ENCODE measurements at places on chromosomes 11 and 22.

- DNase-seq: no peak
Observed at GRCh38 chr11:76615950-76616349, 54.6 kb downstream of the LRRC32 start.

DNA sequence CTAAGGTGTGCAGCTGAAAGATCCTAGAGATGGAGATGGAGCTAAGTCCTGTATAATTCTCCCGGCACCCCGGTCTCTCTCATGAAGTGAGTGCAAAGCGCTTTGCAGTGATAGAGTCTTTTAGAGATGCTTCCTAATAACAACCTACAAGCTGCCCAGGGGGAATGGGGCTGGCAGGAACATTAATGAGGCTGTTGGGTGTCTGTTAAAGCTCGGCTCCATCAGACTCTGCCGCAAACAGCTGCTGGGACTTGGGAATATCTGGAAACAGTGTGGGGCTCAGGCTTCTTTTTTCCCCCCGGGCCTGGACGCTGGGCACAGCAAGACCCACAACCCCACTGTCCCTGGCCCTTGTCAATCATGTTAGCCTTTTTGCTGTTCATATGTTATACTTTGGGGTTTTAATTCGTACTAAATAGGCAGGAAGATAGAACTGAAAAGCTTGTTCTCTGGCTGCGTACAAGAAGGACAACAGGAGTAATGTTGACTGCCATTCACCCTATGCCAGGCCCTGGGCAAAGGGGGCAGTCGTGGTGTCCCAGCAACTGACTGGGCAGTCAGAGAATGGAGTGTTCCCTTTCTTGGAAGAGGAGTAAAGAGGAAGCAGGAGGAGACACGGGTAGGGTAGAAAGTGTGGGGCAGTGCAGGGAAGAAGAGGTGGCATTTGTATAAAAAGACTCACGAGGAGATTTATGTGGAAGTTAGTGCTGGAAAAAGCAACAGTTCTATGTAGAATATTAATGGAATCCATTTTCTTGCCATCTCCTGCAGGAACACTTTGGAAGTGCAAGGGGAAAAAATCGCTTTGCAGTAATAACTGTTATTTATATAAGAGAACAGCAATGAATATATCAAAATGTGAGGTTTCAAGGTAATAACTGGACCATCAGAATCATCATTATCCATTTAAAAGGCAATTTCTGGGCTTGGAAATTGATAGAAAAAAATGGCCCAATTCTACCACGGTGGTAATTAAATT is 232.8 kb downstream of the GRIK4 start:
- DNase-seq: no peak

GRCh38 chr11:75615751-75616150 is 53.1 kb downstream of the MAP6 start:
- DNase-seq: no peak

GRCh38 chr11:102555091-102555490 is 24.5 kb upstream of the MMP7 start:
- DNase-seq: no peak

GRCh38 chr11:40376331-40376730 is 1083.1 kb downstream of the LRRC4C start:
- DNase-seq: no peak

- DNase-seq: peak; percentile 52
Observed at GRCh38 chr22:39176143-39176713, 23.7 kb upstream of the CBX7 start.

- DNase-seq: no peak
Observed at GRCh38 chr11:128625326-128625725, 38.0 kb upstream of the ETS1 start.

DNA sequence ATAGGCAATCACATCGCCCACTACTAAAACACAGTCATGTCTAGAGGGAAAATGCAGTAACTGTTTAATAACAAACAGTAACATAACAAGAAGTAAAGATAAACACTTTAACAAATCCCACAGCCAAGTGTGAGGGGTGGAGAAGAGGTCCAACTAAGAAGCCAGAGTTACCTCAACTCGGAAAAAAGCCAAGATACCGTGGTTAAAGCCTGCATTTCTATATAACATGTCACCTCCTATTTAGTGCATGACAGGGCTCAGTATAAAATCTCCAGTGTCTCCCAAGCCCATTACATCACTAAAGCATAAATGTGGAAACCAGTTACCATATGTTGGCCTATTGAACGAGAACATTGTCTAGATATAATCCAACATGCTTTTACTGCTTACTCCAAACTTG is 281.7 kb downstream of the LRRC4C start:
- DNase-seq: no peak

GRCh38 chr22:41782316-41782715 is 18.2 kb upstream of the CCDC134 start:
- no peak for DNase-seq

DNA sequence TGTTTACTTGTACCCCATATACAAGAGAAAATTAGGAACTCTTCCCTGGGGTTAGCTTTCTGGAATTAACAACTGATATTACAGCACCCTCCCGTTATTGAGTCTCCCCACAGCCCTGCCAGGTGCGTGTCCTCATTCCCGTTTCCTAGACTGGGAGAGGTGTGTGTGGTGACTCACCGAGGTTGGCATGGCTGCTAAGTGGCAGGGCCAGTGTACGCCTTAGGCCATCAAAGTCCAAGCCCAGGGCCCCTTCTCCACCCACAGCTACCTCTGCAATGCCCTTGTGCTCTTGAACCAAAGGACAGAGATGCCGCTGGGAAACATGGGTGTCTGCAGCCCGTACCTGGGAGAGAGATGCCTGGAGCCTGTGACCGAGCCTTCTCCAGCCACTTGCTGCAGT is 12.3 kb downstream of the IFT27 start:
- no peak for DNase-seq

DNA sequence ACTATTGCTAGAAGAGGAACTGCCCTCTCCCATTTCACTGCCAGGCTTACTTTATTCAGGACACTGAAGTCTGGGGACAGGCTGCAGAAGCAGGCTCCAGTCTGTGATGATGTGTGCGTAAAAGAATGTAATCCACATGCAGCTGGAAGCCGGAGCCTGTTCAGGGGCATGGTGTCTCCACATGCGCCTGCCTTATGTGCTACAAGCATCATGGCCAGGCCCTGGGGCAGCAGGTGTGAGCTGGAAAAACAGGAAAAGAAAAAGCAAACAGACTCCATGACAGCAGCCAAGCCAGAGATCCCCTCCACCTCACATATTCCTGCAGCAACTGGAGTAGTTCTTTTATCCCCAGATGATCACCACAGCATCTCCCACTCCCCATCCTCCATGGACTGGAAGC is 33.4 kb downstream of the ARFGAP2 start:
- DNase-seq: peak; percentile 46

DNA sequence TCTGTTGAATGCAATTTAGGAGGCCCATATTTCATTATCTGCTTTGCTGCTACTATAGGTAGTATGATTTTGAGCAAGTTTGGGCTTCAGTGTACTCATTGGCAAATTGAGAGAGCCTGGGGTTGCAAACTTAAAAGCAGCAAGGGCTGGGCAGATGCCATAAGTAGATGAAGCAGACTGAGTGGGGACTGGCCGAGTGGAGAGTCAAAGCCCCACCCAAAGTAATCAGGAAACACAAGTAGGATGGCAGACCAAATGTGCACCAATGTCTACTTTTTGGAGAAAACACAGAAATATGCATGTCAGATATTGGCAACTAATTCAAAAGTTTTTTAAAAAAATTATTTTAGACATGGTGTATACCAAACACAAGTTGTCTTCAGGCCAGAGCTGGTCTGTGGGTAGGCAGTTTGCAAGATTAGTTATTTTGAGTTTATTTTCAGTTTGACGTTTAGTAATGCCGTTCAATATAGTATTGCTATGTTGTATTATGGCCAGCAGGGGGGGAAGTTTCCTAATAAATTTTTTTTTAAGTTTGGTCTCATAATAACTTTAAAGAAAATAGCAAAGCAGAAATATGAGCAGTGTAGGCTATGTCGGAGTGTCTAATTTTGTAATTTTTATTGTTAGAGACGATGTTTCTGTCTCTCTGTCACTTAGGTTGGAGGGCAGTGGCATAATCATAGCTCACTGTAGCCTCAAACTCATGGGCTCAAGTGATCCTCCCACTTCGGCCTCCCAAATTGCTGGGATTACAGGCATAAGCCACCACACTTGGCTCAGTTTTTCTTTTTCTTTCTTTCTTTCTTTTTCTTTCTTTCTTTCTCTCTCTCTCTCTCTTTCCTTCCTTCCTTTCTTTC is 105.1 kb downstream of the HIPK3 start:
- DNase-seq: no peak

GRCh38 chr11:86214710-86215109 is 29.8 kb upstream of the EED start:
- DNase-seq: no peak

DNA sequence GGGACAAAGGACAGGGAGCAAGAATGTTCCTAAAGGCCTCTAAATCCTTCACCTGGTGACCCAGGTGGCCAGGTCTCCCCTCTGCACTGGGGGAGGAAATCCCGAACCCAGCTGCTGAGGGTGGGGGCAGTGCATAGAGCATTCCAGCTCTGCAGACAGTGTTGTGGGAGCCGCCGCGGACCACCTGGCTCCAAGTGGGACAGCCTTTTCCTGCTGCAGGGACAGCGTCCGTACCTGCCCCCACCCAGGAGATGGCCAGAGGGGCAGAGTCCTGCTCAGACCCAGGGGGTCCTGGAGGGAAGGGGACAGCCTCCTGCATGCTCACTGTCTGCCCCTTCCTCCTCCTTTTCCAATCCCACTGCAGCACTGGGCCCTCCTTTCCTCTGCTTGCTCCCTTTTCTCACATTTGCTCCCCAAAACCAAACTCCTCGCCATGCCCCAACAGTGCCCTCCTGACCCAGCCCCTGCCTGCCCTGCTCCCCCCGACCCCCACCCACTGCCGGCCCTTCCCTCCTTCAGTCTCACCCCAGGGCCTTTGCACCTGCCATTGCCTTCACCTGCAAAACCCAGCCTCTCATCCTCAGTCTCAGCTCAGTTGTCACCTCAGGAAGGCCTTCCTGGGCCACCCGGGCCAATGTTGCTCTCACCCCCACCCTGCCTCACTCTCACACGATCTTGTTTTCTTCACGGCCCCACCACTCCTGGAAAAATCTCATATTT is 12.8 kb downstream of the PNPLA5 start:
- DNase-seq: no peak

DNA sequence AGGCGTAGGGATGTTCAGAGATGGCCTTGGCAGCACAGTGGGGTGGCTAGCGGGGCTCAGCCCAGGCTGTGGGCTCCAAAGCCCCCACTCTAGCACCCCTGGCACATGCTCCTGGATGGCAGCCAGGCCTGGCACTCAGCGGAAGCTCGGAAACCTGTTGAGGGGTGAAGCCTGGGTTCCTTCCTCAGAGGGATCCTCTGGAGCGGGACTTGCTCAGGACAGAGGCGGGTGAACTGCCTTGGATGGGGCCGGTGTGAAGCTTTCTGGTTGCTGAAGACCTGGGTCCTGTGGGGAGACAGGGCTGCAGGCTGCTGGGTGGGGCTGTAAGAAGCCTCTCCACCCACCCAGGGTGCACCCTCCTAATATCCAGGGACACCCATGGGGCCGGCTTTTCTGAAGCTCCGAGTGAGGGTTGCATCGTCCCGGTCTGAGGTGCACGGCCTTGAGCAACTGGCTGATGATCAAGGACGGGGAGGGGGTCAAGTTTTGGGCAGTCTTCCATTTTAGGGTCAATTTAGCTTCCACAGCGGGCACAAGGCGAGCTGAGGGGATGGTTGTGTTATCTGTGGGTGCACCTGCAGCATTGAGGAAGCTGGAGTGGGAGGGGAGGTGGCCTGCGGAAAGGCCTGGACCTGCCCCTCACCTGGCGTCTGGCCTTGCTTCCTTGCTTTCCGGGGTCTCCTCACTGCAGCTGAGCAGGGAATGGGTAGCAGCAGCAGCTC is 5.2 kb downstream of the MRGPRE start:
- DNase-seq: no peak
